ENCODE measurements at places on chromosomes 2 and 18.

- DNase-seq = no peak
Measured at GRCh38 chr2:132923787-132924186, 253.8 kb upstream of the LYPD1 start.

- DNase-seq = no peak
Measured at GRCh38 chr2:15557887-15558311, 3.2 kb downstream of the NBAS start.

- no peak for DNase-seq
Measured at GRCh38 chr2:10834068-10834655, 21.6 kb upstream of the PDIA6 start.

DNA sequence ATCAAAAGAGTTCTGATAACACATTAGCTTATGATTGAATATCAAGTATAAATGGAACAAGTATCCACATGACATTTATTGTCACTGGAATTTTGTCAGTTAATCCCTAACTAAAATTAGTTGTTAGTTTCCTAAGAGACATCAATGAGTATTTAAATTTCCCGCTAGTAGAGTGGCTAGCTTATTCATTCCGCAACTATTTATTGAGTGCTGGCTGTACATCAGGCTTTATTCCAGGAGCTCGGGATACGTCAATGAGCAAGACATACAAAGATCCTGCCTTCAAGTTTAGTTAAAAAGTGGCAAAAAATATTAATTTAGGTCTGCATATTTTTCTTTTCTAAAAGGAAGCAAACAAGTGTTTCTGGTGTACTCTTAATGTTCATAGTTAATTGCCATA lies 59.3 kb downstream of the PRKRA start:
- DNase-seq = no peak

DNA sequence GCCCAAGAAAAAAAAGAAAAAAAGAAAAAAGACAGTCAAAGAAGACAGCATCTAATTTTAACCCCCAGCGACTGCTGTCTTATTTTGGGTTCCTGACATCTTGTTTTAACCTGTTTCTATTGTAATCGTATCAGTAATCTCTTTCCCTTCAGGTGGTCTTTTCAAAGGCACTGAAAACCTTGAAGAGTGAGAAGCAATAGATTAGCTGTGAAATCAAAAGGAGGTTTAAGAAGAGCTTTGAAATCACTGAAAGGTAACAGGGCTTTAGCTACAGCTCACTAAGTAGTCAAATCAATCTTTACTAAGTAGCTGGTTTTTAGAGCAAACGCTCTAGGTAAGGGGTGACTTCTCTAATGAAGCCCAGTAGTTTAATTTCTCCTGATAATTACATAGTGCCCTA lies 5.4 kb upstream of the TANC1 start:
- DNase-seq = no peak

DNA sequence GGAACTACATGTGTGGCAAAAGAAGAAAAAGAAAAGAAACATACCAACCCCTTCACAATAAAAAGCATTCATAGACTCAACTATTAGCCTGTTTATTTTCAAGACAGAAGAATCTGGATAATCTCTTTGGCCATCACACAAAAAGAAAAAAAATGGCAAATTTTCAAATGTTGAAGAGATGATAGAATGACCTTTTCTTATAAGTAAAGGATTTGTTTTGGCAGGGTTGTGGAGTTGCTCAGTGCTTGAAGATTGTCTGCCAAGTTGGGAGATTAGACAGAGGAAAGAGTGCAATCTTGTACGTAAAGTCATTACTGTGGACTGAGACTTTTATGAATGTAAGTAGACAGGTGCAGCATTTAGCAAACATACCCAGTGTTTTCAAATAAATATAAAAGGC lies 18.5 kb upstream of the FAM171B start:
- DNase-seq = no peak

GRCh38 chr18:46414863-46415262 lies 242.2 kb downstream of the LOXHD1 start:
- DNase-seq = no peak

- no peak for DNase-seq
Measured at GRCh38 chr2:29518010-29518409, 402.8 kb downstream of the CLIP4 start.

Data from stimulated activated CD8-positive, alpha-beta memory T cell treated with anti-CD3 and anti-CD28 coated beads, Interleukin-7, amount 100 ng/mL, for 1 hour (primary cell).